ENCODE measurements at places on chromosomes 16 and 17.

GRCh38 chr17:22278302-22279275, 586.3 kb downstream of the KCNJ18 start:
- no peak for DNase-seq

- DNase-seq: no peak
Observed at GRCh38 chr17:51481370-51481769, 221.0 kb downstream of the UTP18 start.

- no peak for DNase-seq
Observed at GRCh38 chr17:27577884-27578717, 52.9 kb upstream of the LGALS9 start.

GRCh38 chr17:16443511-16444257, 28.3 kb downstream of the TRPV2 start:
- no peak for DNase-seq

DNA sequence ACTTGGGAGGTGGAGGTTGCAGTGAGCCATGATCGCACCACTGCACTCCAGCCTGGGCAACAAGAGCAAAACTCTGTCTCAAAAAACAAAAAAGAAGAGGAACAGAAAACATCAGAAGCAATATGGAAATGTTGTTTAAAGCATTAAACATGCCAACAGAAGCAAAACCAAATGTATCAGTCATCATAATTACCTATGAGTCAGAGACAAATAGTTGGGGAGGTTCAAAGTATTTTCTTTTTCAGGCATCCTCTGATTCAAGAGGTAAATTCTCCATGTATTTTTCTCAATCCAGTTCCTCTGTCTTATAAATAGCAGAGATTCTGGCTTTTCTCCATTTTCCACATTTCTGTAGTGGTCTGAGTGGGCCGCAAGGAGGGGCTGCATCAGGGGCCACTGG, 2.1 kb upstream of the TM4SF5 start:
- DNase-seq: no peak

- DNase-seq: no peak
Observed at GRCh38 chr16:86581458-86581857, 3.1 kb downstream of the FOXL1 start.

DNA sequence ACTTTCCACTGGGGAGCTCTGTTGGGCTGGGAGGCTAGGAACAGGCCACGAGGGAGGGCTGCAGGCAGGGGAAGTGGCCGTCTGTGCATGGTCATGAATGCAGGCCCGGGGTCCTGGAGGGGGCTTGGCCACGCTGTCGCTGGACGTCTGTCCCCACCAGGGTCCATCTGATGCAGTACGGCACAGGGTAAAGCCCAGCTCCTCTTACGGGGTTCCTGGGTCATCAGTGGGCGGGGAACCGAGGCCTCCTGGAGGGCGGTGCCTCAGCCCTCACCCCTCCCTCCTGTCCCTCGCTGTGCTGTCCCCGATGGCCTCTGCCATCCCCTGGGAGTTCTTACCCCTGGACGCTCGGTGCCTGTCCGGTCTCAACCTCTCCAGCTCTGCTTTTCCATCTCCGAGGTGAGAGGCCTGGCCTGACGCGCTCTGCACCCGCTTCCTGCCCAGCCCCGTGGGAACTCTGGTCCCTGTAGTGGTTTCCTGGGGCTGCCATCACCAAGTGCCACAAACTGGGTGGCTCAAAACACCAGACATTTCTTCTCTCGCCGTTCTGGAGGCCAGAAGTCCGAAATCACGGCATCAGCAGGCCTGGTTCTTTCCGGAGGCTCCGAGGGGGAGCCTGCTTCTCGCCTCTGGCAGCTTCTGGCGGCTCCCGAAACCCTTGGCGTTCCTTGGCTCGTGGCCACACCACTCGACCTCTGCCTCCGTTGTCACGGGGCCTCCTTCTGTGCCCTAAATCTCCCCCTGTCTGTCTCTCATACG, 182.8 kb downstream of the SEC14L1 start:
- DNase-seq: no peak

DNA sequence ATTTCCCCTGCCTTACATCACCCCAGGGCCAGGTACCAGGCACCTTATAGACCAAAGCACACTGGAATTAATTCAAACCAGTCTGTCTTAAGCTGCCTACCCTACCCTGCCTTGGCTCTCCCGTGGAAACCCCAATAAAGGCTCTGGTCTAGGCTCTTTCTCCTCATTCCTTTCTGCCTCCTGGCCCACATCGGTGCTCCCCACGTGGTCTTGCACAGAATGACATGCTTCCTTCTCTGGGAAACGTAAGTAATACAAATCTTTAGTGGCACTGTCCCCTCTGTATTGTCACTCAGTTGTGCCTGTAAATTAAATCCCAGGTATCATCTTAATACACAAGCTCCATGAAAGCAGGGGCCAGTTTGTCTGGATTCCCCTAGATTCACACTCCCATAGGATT, 16.6 kb downstream of the KRT25 start:
- no peak for DNase-seq

- DNase-seq: no peak
Observed at GRCh38 chr16:85733155-85733838, 17.6 kb downstream of the C16orf74 start.

DNA sequence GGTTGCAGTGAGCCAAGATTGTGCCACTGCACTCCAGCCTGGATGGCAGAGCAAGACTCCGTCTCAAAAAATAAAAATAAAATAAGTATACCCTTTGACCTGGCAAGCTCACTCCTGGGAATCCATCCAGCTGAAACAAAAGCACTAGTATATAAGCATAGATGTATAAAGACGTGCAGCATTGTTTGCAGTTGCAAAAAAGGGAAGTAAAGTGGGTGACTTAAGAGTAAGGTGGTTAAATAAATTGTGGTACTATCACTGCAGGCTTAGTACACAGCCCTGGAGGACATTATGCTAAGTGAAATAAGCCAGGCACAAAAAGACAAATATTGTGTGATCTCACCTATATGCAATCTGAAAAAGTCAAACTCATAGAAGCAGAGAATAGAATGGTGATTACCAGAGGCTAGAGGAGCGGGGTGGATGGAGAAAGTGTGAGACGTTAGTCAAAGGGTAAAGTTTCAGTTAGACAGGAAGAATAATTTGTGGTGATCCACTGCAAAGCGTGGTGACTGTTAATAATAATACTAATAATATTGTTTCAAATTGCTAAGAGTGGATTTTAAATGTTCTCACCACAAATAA, 113.0 kb downstream of the MYO1D start:
- DNase-seq: no peak

- no peak for DNase-seq
Observed at GRCh38 chr16:924063-924462, 46.7 kb downstream of the LMF1 start.

- no peak for DNase-seq
Observed at GRCh38 chr16:70712359-70712758, 26.5 kb upstream of the MTSS2 start.

DNA sequence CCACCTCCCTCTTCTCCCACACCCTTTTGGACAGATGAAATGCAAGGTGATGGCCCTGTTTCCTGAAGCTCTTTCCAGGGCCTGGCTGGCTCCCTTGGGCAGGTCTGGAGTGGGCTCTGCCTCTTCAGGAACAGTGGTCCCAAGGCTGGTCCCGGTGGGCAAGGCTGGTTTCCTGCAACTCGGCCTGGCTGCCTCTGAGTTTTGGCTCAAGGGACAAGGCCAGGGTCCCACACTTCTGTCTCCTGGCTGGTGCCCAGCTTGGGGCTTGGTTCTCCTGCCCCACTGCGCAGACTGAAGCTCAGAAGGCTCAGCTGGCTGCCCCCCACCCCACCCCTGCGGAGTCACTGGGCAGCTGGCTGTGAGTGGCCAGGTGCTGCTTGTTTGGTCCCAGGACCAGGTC, 3.8 kb upstream of the ACTG1 start:
- no peak for DNase-seq

- peak; percentile 35 for DNase-seq
Observed at GRCh38 chr16:12067714-12068401, 91.3 kb downstream of the SNX29 start.

GRCh38 chr17:21275047-21275578, 9.4 kb upstream of the MAP2K3 start:
- no peak for DNase-seq

DNA sequence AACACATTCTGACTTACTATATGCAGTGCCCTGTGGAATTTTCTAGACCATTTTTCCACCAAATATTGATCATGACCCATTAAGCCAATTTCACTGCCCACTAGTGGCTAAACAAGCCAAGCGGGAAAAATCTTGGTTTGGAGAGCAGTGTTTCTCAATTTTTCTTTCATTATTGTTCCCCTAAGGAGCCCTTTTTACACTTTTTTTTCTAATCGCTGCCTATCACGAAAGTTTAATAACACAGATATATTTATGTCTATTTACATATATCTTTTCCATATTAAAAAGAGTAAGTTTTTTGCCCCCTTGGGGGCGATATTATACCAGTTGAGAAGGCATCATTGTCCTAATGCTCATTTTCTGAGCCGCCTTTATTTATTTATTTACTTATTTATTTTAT, 10.8 kb upstream of the TLCD3B start:
- no peak for DNase-seq

GRCh38 chr17:7884581-7885366, 3.8 kb upstream of the CHD3 start:
- peak; percentile 35 for DNase-seq

GRCh38 chr17:68288375-68288774, 2.6 kb downstream of the SLC16A6 start:
- DNase-seq: no peak

DNA sequence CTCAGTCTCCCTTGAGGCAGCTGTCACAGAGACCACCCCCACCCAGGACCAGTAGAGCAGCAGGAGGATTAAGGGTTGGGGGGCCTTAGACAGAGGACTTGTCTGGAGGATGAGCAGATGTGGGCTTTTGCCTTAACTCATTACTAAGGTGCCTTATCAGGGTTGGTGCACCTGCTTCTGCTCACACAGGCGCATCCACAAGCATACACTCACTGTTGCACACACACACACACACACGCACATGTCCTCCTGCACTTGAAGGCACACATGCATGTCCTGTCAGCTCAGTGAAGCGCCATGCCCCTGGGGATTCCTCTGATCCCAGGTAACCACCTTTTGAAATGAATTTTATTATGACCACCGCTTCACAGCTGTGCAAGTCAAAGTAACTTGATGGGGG, 1.2 kb downstream of the GFAP start:
- no peak for DNase-seq

GRCh38 chr16:11835891-11836649, 15.3 kb downstream of the RSL1D1 start:
- DNase-seq: no peak

DNA sequence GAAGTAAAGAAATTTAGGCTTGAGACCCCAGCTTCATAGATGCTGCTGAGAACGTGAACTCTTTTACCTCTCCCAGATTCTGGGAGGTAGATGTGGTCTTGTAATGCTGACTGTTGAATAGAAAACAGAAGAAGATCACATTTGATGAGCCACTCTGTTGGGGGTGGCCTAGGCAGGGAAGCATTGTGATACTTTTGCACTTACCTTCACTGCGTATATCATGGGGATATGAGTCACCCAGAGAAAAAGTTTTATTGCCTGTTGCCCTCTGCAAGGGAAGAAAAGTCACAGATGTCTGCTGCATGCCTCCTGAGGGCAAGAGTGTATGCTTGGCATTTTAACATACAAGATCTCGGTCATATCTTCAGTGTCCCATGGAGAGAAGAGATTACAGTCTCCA, 365.4 kb downstream of the SNX29 start:
- no peak for DNase-seq

DNA sequence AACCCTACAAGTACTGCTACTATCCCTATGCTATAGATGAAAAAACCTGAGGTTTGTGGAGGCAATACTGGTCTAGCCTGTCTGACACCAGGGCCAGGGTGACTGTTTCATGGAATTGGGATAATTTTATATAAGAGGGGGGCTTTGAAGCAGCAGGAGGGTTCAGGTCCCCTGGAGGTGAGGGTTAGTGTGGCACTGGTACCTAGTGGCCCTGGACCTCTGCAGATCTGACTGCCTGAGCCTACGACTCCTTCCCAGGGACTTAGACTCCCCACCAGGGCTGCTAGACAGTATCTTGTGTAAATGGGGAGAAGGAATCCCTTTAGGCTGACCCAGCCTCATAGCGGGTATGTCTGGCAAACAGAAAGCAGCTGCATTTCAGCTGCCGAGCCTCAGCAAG, 6.8 kb downstream of the ADAP2 start:
- DNase-seq: no peak

- no peak for DNase-seq
Observed at GRCh38 chr17:17710355-17710727, 29.1 kb downstream of the RAI1 start.

GRCh38 chr16:71930013-71930563, 34.8 kb downstream of the IST1 start:
- DNase-seq: no peak

- peak; percentile 27 for DNase-seq
Observed at GRCh38 chr16:55711959-55712876, 56.4 kb downstream of the SLC6A2 start.

DNA sequence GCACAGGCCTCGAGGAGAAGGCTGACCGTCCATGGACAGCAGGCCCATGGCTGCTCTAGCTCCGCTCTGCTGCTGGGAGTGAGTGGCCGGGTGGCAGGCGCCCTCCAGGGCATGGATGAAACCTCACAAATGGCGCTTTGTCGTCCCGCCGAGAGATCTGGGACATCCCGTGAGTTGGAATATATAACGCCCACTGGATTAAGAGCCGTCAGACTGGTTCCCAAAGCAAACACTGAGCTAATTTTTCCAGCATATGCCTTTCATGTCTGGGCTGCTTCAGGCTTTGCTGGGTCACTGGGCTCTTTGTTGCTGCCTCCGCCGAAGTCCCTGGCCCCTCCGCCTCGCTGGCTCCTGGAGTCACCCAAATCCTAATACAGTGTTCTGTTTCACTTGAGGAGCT, 266.3 kb downstream of the FOXL1 start:
- DNase-seq: no peak

- no peak for DNase-seq
Observed at GRCh38 chr17:539766-540165, 174.9 kb downstream of the VPS53 start.

- no peak for DNase-seq
Observed at GRCh38 chr17:60559995-60560859, 34.2 kb upstream of the APPBP2 start.

GRCh38 chr16:85221771-85222154, 109.5 kb upstream of the CIBAR2 start:
- DNase-seq: no peak

- DNase-seq: no peak
Observed at GRCh38 chr17:80780381-80781198, 211.1 kb upstream of the CHMP6 start.

DNA sequence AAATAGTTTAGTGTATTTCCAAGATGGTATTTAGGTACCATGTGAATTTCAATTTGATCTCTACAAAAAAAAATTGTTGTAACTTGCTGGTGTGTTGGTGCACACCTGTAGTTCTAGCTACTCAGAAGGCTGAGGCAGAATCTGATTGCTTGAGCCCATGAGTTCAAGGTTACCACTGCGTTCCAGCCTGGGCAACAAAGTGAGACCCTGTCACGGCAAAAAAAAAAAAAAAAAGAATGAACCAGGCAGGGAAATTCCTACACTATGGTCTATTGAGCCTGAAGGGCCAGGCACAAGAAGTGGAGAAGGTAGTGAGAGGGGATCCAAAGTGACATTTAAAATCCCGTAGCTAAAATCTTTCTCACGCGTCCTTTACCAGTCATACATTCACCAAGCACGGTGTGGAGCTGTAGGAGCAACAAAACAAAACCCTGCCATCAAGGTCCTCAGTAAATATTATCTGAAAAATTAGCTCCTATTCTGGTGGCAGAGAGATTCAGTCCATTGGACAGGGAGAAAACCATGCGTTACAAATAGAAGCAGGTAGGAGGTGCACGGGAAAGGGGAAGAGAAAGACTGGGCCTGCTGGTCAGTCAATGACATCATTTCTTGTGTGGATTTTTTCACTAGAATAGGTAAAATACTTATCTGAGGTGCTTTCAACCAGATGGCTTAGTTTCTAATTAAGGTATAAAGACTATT, 27.3 kb downstream of the TXNDC11 start:
- DNase-seq: no peak

- DNase-seq: peak; percentile 12
Observed at GRCh38 chr17:28335959-28336871, 654 bp downstream of the TNFAIP1 start.
